ENCODE measurements at places on chromosomes 3 and 15. TPM values are rescaled to one million over a fixed set of nuclear protein-coding genes. Genes with fewer than 3 reads are reported as not detected.

KY gene
- not detected for total RNA-seq

CEP19 gene
- 0.71 TPM for total RNA-seq

PROS1 gene
- total RNA-seq, result 4.3 TPM

SLC7A14 gene
- total RNA-seq, result not detected

GRAMD1C gene
- total RNA-seq, result 1.4 TPM

MKRN2OS gene
- total RNA-seq, result 3.1 TPM

HTR3E gene
- not detected for total RNA-seq

FETUB gene
- total RNA-seq, result 2.8 TPM

FEZF2 gene
- not detected for total RNA-seq

CDHR4 gene
- not detected for total RNA-seq

CHRM5 gene
- not detected for total RNA-seq

FGF12 gene
- 0.14 TPM for total RNA-seq

BLM gene
- 8.9 TPM for total RNA-seq

MAGI1 gene
- total RNA-seq, result 4.3 TPM

LYSMD2 gene
- total RNA-seq, result 5.1 TPM

KLHL24 gene
- 11.2 TPM for total RNA-seq

CLRN1 gene
- not detected for total RNA-seq

GOLGA6D gene
- not detected for total RNA-seq

PLS1 gene
- 18.2 TPM for total RNA-seq

SNURF gene
- 1.8 TPM for total RNA-seq

TMOD2 gene
- total RNA-seq, result 2.7 TPM

ACP3 gene
- total RNA-seq, result 4.4 TPM

MYZAP gene
- total RNA-seq, result 5.1 TPM

NPAP1 gene
- not detected for total RNA-seq

BFSP2 gene
- not detected for total RNA-seq

SLC28A1 gene
- not detected for total RNA-seq

CCR2 gene
- total RNA-seq, result not detected

SMCO1 gene
- total RNA-seq, result not detected

B4GALT4 gene
- total RNA-seq, result 51.7 TPM

C3orf49 gene
- total RNA-seq, result not detected

CCDC191 gene
- total RNA-seq, result 1.8 TPM

AMT gene
- 6.0 TPM for total RNA-seq

MRAS gene
- total RNA-seq, result 2.7 TPM

RHCG gene
- total RNA-seq, result 274 TPM

C15orf62 gene
- 0.99 TPM for total RNA-seq

CPLX3 gene
- not detected for total RNA-seq

MAGEL2 gene
- not detected for total RNA-seq

TP63 gene
- 77.4 TPM for total RNA-seq

SUSD5 gene
- total RNA-seq, result 1.1 TPM

TTLL13 gene
- not detected for total RNA-seq

SPINK8 gene
- total RNA-seq, result not detected

CAND2 gene
- total RNA-seq, result 1.4 TPM

DNAH12 gene
- total RNA-seq, result not detected

IGSF11 gene
- 0.14 TPM for total RNA-seq

SLC24A5 gene
- not detected for total RNA-seq

NCEH1 gene
- total RNA-seq, result 12.7 TPM

MUC4 gene
- not detected for total RNA-seq

EPHA3 gene
- total RNA-seq, result not detected

SLC22A14 gene
- not detected for total RNA-seq

EXD1 gene
- not detected for total RNA-seq

KBTBD8 gene
- 1.2 TPM for total RNA-seq

GOLGA6L10 gene
- total RNA-seq, result not detected

MORC1 gene
- total RNA-seq, result not detected

PPP1R14D gene
- not detected for total RNA-seq

CSPG4 gene
- total RNA-seq, result 73.2 TPM

ROPN1 gene
- not detected for total RNA-seq

AGTR1 gene
- not detected for total RNA-seq
